Fibroblast of skin of right biceps (primary cell): ENCODE measurements at places on chromosomes 11 and 22.

- no peak for DNase-seq
These were observed 40.6 kb upstream of the TNRC6B start for GRCh38 chr22:40137132-40137531.

DNA sequence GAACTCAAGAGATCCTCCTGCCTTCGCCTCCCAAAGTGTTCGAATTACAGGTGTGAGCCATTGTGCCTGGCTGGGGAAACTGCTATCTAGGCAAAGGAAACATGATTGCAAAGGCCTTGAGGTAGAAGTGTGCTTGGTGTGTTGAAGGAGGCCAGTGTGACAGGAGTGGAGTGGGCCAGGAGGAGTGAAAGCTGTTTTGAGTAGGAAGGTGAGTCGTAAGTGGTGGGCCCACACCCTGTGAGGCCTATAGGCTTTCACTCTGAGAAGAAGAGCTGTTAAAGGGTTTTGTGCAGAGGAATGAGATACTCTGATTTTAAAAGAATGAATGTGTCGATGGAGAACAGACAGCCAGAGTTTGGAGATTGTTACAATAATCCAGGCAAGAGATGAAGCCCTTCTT lies 43.4 kb downstream of the WEE1 start:
- peak; percentile 56 for DNase-seq

- no peak for DNase-seq
These were observed 125.5 kb downstream of the SIK3 start for GRCh38 chr11:116972691-116973090.

GRCh38 chr11:17351510-17352176 lies at the start of gene NCR3LG1:
Gene NCR3LG1, plus strand, starts transcription at chr11:17351800. Its CDS starts 170 bp downstream, at chr11:17351970.
- DNase-seq, result peak; percentile 57

DNA sequence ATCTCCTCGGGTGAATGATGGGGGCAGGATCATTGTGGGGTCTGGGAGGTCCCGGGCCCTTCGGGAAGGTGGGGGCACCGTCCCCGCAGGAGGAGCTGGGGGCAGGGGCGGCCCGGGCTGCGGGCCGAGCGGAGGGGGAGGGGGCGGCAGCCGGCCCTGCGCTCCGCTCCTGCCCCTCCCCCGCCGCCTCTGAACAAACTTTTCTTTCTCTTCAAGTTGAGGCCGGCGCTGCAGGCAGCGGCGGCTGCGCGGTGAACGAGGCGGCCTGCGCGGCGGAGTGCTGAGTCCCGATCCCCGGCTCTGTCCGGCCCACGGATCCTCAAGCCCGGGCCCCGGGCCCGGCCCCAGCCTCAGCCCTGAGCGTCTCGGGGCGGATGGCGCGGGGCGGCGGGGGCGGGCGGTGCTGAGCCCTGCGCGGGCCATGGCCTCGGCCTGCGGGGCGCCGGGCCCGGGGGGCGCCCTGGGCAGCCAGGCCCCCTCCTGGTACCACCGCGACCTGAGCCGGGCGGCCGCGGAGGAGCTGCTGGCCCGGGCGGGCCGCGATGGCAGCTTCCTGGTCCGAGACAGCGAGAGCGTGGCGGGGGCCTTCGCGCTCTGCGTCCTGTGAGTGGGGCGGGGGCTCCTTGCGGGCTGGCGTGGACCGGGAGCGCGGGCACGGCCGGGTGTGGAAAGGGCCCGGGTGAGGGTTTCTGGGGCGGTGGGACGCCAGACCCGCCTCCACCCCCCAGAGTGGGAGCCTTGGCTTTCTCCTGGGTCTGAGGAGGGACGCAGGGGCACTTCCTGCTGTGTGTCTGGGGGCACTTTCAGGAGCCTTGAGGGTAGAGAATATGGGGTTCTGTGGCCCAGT lies at the start of gene INPPL1:
INPPL1 (plus strand) TSS at position 204 of the 847 bp plus-strand sequence; CDS start at position 422, 218 bp downstream.
- peak; percentile 54 for DNase-seq

GRCh38 chr11:13760115-13760514 lies 91.6 kb downstream of the FAR1 start:
- peak; percentile 25 for DNase-seq

GRCh38 chr22:33962409-33962808 lies 42.1 kb upstream of the LARGE1 start:
- no peak for DNase-seq

DNA sequence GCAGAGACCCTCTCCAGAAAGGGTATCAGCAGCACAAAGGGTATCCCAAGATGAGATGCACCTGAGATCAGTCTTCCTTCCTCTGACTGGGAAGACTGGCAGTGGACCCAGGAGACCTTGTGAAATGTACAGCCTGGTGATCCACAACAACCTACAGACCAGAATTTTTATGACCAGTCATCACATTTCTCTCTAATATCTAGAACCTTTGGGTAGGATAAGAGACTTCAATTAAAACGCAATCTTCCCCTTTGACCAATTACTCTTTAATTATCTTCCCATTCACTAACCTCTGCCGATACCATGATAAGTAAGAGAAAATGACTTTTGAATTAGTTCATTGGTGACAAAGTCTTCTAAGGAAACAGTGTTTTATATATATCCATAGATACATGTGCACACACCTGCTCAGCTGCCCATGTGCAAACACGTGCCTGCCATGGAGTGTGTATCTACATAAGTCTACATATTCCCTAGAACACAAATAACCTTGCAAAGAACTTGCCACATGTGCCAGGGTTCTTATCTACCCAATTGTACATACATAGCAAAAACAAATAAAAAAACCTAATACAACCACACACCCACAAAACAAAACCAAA lies 44.2 kb upstream of the SLC5A1 start:
- no peak for DNase-seq

DNA sequence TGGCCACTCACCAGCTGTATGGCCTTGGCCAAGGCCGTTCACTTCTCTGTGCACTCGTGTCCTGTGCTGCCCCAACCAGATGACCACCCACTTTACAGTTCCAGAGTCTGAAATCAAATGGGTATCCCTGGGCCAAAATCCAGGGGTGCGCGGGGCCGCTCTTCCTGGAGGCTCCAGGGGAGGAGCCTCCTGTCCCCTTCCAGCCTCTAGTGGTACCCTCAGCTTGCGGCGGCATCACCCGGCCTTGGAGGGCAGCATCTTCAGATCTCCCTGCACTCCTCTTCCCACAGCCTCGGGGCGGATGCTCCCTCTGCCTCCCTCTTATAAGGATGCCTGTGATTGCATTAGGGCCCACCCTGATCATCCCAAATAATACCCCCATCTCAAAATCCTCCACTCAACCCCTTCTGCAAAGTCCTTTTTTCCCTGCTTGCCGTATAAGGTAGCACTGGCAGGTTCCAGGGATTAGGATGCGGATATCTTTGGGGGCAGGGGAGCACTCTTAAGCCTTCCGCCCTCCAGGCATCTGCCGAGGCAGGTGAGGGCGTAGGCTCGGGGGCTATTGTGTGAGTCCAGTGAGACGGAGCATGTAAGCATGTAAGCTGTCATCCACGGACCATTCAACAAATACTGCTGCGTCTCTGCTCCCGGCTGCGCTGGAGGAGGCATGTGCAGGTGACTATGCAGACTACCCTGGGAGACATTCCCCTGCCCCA lies 24.4 kb upstream of the SHISAL1 start:
- DNase-seq, result no peak

- DNase-seq, result no peak
These were observed 36.0 kb upstream of the OAF start for GRCh38 chr11:120174866-120175265.

- DNase-seq, result peak; percentile 7
These were observed 368.3 kb upstream of the SYN3 start for GRCh38 chr22:33426451-33426850.

DNA sequence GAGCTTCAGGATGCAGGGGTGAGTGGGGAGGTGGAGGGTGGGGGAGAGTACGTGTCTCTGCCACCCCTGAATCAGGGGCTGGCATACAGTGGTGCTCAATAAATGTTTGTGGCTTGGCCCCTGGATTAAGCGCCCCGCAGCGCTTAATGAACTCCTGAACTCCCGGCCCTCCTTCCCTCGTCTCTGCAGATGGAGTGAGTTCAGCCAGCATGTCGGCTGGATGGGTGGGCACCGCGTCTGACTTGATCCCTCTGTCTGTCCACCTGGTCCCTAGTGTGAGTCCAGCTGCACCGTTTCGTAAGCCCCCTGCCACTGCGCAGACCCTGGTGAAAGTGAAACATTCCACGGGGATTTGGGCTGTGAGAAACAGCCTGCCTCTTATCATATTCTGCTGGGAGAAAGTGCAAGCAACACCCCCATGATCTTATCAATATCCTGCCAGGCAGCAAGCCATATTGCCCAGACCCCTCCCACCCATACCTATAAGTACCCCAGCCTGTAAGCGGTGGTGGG lies 12.0 kb upstream of the MRGPRD start:
- DNase-seq, result no peak

DNA sequence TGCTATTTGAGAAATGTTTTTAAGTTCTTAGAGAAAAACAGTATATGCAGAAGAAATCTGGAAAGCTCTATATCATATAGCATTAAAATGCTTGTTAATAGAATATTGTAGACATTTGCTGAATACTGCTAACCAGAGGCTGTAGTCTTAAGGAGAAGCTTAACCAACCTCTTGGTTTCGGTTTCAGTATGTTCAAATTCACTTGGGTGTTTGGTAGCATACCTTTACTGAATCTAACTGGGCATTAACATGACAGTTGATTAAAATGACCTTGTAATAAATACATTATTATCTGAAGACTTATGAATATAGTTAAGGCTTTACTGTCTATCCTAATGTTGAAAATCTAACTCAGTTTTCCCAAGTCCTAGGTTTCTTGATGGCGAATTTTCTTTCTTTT lies 5.4 kb downstream of the PCF11 start:
- DNase-seq, result no peak

GRCh38 chr22:38837414-38837928 lies 6.4 kb downstream of the NPTXR start:
- DNase-seq, result no peak

- DNase-seq, result no peak
These were observed 1.7 kb downstream of the MOB2 start for GRCh38 chr11:1484695-1485503.

DNA sequence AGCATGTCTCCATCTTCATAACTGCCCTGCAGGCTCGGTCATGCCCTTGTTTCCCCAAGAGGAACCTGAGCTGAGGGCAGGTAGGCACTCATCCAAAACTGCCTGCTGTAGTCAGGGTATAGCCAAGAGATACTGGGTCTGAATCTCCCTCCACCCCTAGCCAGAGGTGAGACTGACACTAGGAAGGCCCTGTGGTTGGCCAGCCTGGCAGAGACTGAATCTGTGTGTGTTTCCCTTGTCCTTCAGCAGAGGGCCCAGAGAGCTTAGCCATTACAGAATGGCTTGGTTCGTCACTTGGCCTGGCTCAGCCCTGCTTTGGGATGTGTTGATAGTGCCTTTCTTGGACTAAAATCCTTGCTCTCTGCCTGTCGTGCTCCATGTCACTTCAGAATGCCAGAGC lies 79.3 kb upstream of the SUSD2 start:
- DNase-seq, result no peak

GRCh38 chr11:94563176-94563847 lies 3.9 kb upstream of the PIWIL4 start:
- peak; percentile 79 for DNase-seq

DNA sequence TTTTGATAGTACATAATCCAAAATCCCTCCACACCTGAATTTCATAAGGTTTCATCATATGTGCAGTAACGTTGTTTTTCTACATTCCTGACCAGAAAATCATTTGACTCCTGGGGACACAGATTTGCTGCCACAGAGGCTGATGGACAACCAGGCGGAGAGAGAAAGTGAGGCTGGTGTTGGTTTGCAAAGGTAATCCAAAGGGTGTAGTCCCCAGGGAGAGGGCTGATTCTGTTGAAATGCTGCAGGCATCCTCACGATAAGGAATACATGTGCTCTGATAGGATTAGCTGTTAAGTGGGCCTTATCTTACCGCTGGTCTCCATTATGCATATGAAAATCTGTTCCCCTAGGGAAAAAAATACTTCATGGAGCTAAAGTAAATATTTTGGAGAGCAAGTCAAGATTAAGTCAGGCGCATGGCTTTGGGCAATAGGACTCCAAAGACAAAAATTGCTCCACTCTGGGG lies 8.1 kb downstream of the APOL6 start:
- DNase-seq, result peak; percentile 34

DNA sequence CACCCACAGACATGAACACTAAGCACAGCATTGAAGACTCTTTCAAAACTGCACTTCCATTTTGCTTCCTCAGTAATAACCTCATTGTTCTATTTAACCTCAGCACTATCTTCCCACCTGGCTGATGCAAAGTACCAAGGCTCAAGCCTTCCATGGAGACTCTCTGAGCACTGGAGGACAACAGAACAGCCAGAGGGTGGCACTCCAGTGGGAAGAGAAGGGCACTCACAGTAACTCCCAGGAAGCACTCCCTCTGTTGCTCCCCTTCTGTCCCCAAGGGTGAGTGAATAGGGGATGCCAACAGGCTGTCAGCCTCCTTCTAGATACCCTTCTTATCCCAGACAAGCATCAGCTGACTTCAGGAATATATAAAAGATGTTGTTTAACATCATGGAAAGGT lies 3.5 kb downstream of the ME3 start:
- DNase-seq, result no peak

DNA sequence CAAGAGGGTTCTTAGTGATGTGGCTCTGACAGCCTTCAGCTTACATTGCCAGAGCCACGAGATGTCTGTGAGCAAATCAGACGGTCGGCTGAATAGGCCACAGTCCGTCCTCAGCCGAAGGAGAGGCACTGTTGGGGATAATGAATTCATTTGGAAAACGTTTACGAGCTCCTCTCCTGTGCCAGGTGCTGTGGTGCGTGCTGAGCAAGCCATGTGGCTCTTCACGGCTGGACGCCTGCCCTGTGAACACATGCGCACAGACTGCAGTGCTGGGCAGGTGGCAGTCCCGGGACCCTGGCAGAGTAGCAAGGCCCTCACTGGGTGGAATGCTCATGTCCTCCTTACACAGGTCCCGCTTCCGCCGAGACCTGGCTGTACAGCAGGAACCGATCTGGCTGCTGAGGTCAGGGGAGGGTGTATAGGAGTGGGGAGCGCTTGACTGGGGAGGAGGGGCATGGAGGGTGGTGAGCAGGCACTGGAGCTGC lies 6.8 kb downstream of the TBC1D22A start:
- no peak for DNase-seq

DNA sequence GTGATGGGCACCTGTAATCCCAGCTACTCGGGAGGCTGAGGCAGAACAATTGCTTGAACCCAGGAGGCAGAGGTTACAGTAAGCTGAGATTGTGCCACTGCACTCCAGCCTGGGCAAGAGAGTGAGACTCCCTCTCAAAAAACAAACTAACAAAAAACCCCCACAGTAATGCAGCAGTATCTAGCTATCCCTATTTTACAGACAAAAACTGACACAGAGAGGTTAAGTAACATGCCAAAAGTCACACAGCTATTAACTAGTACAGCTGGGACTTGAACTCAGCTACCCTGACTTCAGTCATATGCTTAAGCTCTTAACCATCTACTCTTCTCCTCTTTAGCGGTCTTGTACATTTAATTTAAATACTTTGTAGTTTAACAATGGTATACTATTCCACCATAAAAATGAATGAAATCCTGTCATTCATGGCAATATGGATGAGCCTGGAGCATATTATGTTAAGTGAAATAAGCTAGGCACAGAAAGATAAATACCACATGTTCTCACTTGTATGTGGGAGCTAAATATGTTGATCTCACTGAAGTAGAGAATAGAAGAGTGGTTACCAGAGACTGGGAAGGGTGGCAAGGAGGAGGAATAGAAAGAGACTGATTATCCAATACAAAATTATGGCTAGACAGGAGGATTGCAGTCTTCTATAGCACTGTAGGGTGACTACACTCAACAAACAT lies 82.8 kb downstream of the DENND5A start:
- DNase-seq, result no peak
